Stimulated activated CD8-positive, alpha-beta memory T cell treated with anti-CD3 and anti-CD28 coated beads, Interleukin-4, amount 100 ng/mL, for 1 hour (primary cell): ENCODE measurements at places on chromosomes 2 and 18.
A peak's percentile ranks its signal among the peaks of the same experiment; 100 is the strongest.

GRCh38 chr18:49183921-49184320 is 233.2 kb upstream of the SMAD7 start:
- no peak for DNase-seq

GRCh38 chr2:126653109-126653508 is 2.8 kb upstream of the GYPC start:
- no peak for DNase-seq

GRCh38 chr2:59044736-59045135 is 803.6 kb upstream of the FANCL start:
- DNase-seq = no peak

GRCh38 chr2:75405000-75405399 is 155.7 kb downstream of the EVA1A start:
- no peak for DNase-seq

GRCh38 chr18:25289001-25289631 is 62.9 kb downstream of the ZNF521 start:
- DNase-seq = no peak

DNA sequence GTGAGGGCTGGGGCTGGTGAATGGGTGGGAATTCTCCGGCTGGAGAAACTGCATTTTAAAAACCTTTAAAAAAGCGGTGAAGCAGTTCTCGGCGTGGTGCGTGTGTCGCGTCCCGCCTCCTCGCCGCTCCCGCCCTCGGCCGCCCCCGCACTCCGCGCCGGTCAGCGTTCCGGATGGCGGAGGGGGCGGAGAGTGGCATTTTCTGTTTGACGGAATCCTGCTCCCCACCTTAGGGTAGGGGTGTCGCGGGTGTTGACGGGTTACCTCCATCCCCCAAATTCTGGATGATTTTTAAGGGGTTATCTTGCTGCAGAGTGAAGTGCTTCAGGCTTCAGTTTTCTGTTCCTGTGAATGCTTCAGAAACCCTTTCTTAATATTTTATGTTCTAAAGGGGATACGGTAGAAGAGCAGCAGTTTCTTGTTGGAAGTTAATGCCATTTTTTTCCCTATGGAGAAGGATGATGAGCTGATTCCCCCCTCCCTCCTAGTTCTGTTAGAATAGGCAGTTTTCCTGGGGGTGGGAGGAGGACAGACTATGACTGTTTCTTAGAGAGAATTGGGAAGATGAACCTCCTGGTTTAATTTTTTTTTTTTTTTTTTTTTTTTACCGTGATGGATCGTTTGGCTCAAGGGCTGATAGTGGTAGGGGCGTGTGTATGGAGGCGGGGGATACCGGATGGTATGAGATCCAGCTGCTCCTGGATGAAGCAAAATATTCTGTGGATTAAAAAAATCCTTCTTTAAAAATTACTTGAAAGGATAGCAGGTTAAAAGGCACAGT is 756 bp downstream of the ABI2 start:
- no peak for DNase-seq

- DNase-seq = no peak
These were observed 33.3 kb upstream of the PGAP1 start for GRCh38 chr2:196959734-196960338.

- no peak for DNase-seq
These were observed 76.7 kb downstream of the MRPS9 start for GRCh38 chr2:105114551-105114950.

DNA sequence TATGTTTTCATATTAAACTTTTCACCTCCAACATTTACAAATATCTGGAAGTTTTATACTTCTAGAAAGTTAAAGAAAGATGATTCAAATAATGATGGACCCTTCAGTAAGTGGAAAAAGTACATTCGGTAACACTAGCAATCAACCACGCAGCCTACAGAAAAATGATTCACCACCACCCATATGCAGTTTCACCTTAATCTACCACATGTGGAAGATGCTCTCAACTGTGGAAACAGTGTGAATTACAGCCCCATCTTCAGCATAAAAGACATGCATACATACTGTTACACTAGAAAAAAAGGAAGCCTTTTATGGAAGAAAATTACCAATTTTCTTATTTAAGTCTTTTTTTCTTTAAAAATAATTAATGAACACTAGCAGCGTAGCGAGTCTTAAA is 1.1 kb downstream of the SLC38A11 start:
- DNase-seq = no peak

DNA sequence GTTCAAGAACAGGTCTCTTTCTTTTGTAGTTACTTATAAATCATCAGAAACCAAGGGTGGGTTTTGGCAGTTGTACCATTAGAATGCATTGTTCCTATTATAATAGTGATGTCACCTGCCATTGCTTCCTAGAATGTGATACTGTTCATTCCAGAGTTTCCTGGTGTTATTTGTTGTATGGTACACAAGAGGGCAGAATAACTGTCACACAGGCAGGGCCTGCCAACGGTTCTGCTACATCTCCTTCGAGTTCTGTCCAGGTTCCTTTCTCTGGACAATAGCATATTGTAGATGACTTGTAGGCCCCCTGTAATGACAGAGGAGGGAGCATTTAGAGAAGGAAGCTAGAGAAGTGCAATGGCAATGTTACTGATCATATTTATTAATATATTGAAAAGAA is 98.3 kb downstream of the KLHL14 start:
- DNase-seq = no peak

- peak; percentile 31 for DNase-seq
These were observed 126.2 kb upstream of the LGALSL start for GRCh38 chr2:64327510-64328414.

DNA sequence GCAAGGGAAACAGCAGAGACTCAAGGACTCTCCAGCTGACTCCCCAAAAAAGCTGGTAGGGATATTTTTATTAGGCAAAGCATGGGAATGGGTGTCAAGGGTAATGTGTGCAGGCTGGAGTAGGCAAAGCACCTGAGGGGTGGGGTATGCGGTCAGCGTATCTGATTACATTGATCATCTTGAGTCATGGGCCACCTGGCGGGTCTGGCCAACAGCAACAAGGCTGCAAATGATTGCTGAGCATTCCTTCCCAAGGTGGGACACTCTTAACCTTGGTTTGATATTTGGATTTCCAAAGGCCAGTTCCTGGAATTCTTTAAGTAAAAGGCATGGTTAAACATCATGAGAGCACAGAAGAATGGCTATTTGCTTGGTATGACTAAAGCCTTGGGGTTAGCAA is 32.6 kb upstream of the CCBE1 start:
- no peak for DNase-seq

- no peak for DNase-seq
These were observed 11.8 kb downstream of the ALS2 start for GRCh38 chr2:201768918-201769317.

GRCh38 chr2:203934711-203935438 is 1.7 kb upstream of the ICOS start:
- no peak for DNase-seq

- DNase-seq = no peak
These were observed 78.2 kb downstream of the ARHGAP28 start for GRCh38 chr18:6807515-6808257.

- DNase-seq = no peak
These were observed 108.7 kb downstream of the DPP10 start for GRCh38 chr2:114550895-114551793.

DNA sequence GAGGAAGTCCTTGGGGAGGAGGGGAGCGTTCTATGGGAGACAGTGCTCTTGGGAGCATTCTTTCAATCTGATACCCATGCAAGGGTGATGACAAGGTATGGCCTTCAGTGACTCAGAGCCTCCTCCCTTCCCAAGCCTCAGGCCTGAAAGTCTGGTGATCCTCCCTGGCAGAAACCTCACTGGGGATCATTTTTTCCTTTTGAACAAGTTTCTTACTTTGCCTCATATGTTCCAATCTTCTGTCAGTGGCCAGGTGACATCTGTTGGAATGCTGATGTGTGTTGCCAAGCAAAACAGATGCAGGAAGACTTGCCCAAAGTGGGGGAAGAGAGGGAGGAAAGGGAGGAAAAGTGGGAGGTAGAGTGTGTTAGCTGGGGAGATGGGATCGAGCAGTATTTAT is 224.8 kb downstream of the NEDD4L start:
- no peak for DNase-seq

DNA sequence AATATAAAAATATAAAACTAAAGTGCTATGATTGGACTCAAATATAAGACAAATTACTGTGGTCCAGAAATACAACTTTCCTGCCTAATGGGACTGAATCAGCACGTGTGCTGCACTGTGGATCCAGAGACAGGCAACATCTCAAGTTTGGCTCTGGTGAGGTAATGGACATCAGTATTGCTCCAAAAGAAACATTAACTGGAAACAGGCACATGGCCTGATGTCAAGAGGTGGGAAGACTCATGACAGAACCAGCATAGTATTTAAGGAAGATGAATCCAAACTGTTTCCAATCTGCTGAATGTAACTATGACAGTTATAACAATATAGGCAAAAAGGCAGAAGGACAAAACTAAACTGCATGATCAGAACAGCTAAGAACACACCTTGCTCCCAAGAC is 354.6 kb downstream of the FSIP2 start:
- DNase-seq = no peak

GRCh38 chr2:230410861-230411569 is 5.0 kb upstream of the SP100 start:
- DNase-seq = no peak

DNA sequence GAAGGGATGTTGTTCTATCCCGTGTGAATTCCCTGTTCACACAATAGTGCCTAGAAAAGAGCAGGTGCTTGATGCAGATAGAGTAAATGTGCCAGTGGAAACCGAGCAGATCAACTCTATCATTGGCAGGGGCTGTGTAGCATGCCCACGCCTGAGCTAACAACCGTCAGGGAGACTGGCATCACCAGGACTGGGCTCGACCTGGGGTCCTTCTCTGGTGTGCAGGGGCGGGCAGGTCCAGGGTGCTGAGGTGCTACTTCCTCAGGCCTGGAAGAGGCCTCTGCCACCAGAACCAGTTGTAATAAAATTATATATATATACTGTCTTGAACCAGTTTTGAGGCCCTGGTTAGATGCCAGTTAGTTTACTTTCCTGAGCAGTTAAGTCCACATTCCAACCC is 11.8 kb upstream of the MAL start:
- DNase-seq = no peak

GRCh38 chr18:38933322-38933721 is 1367.7 kb upstream of the CELF4 start:
- DNase-seq = no peak
